ENCODE measurements at places on chromosomes 13 and 19.

- no peak for DNase-seq
Observed at GRCh38 chr19:55611983-55612645, 6.7 kb downstream of the ZNF865 start.

DNA sequence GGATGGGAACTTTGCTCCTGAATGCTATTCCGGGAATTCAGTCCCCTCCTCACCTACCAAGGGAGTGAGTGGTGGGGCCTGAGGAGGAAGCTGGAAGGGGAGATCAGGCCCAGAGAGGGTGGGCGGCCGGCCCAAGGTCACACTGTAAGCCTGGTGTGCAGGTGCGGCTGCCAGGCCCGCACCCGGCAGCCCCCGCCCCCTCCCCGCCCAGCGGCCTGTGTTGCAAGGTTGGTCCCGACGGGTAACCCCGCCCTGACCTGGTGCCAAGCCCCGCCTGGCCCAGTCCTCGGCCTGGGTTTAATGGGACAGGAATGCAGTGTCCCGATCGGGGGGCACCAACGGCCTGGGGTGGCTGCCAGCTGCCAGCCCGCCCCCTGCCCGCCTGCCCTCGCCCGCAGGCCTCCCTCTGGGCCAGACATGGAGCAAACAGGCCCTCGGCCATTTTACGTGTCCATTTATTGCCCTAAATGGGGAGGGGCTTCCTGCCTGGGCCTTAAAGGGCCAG, 5.5 kb downstream of the ZBTB7A start:
- DNase-seq, result peak; percentile 78

- no peak for DNase-seq
Observed at GRCh38 chr19:40619333-40620160, 18.4 kb downstream of the LTBP4 start.

DNA sequence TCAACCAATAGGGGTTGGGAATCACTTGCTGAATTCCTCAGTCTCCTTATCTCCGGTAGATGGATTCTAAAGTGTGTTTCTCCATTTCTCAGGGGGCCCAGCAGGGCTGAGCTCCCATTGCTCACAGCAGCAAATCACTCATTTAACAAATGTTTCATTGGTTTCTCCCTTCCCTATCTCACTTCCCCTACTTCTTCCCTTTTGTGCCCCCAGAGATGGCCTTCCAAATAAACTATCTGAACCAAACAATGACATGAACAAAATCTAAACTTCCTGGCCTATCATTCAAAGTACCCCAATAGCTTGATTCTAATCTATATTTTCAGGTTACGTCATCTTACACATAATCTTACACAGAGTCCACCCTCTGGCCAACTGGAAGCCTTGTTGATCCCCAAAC, 60.4 kb downstream of the DLEU7 start:
- no peak for DNase-seq

- peak; percentile 90 for DNase-seq
Observed at GRCh38 chr19:33771384-33772101, 25.1 kb upstream of the KCTD15 start.

- DNase-seq, result peak; percentile 4
Observed at GRCh38 chr13:74550039-74550438, 415.8 kb upstream of the KLF12 start.

GRCh38 chr19:2468596-2468995, 7.3 kb upstream of the GADD45B start:
- no peak for DNase-seq

DNA sequence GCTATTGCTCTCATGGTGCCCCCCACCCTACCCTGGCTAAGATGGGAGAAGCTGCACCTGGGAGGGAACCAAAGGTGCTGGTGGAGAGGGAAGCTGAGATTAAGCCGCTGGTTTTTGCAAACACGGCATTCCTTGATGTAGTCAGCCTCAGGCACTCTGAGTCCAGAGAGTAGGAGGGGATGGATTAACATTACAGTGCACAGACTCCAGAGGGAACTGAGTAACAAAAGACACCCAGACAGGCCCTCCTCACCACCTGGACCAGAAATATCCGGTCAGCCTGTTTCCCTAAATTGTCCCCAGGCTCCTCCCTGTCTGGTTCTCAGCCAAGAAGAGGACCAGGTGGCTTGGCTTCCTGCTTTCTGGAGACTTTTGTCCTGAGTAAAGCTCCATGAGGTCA, 28.9 kb upstream of the PABPC3 start:
- DNase-seq, result no peak

DNA sequence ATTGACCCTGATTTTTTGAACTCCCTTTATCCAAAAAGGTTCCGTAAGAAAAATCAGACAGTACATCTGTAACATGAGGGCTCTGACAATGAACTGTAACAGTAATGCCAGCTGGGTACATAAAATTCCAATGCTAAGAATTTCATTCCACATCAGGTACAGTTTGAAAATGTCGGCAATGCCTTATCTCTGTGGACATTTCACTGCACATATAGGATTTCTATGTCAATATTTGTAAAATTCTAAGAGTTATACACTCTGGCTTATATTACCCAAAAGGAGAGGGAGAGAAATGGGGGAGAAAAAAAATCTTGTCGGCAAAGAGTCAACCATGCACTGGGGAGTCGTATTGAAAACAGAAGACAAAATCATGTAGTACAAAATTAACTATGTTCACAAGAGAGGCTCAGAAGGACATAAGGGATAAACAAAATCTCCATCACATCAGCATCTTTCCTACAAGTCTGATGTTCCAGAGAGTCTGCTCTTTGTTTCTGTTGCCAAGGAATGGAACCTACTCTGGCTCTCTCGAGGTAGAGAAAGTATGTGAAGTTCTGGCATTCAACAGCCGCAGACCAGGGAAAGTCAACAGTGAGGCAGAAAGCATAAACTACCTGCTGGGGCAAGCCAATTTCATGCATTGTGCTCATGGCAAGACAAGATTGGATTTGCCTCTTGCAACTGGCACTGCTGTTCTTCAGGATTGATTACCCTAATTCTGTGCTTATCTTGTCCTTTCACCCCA, 72.4 kb downstream of the STARD13 start:
- no peak for DNase-seq

DNA sequence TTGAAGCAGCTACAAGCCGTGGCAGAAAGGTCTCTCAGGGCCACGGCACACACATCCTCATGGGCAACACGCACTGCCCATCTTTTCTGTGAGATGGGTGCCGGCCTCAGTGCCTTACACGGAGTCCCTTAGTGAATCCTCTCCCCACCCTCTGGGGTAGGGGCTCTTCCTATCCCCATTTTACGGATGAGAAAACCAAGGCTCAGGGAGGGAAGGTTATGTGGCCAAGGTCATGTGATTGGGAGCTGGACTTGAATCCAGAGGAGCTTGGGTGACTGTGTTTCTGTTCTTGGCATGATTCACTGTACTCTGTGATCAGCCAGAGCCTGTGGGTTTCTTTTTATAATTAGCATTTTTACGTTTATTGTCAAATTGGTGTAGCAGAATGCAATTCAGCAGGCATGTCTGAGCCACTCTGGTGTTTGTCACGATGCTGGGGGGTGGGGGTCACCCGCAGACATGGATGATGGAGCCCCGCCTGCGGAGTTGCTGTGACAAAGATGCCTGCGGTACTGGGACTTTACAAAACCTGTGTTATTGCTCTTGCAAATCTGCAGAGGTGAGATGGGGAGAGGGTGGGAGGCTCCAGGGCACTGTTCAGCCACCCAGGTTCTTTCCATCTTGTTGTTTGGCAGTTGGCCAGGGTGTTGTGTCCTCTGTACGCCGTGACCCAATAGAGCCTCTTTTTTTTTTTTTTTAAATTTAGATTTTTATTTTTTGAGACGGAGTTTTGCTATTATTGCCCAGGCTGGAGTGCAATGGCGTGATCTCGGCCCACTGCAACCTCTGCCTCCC, 4.5 kb downstream of the SCN1B start:
- DNase-seq, result no peak

DNA sequence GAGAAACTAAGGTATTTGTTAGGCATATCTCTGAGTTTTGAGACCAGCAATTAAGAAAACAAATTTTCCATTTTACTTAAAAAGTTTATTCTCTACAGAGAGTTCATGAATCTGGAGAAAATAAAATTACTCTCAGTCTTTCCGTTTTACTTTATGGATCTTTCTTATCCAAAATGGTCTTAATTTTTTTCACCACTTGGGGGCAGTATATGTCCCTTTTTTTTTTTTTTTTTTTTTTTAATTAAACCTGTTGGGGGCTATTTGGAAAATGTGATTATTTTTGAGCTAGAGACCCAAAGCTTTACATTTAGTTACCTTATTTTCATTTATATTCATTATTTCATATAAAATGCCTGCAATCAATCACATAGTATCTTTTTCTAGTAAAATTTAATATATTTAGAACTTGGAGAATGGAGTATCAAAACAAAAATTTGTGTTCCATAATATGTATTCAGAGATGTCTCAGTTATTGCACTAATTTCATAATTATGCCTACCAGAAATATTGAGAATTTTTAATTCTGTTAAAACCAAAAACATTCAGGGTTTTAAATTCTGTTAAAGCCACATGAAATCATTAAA, 27.1 kb downstream of the PIBF1 start:
- DNase-seq, result peak; percentile 19

DNA sequence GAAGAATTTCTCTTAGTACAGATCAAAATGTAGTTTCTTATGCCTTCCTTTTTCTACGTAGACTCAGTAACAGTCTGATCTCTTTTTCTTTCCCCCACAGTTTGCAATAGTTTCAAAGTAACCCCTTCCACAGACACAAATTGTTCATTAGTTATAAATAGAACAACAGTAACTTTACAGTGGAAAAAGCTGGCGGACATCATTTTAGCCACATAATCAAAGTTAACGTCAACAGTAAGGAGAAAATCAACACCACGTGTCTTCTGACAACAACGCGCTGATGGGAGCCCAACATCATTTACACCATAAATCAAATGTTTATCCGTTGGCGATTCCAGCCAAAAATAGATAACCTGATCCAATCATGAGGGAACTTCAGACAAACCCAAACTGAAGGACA, 76.8 kb downstream of the ANKRD10 start:
- no peak for DNase-seq

GRCh38 chr13:91355826-91356710, 8.6 kb downstream of the MIR17HG start:
- no peak for DNase-seq

- DNase-seq, result peak; percentile 44
Observed at GRCh38 chr19:54137699-54138488, at the start of gene CNOT3. Gene CNOT3 (plus strand): TSS chr19:54137762. CDS start chr19:54142979, 5,217 bp downstream.

GRCh38 chr19:15926484-15926883, 7.8 kb downstream of the CYP4F11 start:
- no peak for DNase-seq

- DNase-seq, result peak; percentile 23
Observed at GRCh38 chr19:52941941-52942385, 18.7 kb upstream of the ZNF888 start.

DNA sequence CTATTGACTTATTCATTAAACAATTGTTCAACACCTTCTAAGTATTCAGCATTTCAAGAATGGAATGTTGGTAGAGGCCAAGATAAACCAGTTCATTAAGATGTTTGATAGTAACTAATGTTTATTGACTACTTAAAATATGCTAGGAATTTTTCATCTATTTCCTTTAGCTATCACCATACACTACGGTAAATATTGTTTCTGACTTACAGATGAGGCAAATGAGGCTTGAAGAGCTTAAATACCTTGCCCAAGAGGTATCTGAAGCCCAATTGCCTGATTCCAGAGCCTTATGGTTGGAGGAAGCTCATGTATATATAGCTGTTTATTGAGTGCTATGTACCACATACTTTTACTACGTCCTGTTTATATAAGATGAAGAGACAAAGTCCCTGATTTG, 286.2 kb downstream of the NDFIP2 start:
- peak; percentile 9 for DNase-seq

- peak; percentile 24 for DNase-seq
Observed at GRCh38 chr19:46977548-46977947, 42.1 kb upstream of the NPAS1 start.

- DNase-seq, result no peak
Observed at GRCh38 chr13:97848886-97849285, 104.6 kb upstream of the IPO5 start.

- DNase-seq, result no peak
Observed at GRCh38 chr19:53541971-53542370, 4.0 kb downstream of the ZNF331 start.

GRCh38 chr13:99009987-99010551, 32.2 kb upstream of the DOCK9 start:
- DNase-seq, result no peak

DNA sequence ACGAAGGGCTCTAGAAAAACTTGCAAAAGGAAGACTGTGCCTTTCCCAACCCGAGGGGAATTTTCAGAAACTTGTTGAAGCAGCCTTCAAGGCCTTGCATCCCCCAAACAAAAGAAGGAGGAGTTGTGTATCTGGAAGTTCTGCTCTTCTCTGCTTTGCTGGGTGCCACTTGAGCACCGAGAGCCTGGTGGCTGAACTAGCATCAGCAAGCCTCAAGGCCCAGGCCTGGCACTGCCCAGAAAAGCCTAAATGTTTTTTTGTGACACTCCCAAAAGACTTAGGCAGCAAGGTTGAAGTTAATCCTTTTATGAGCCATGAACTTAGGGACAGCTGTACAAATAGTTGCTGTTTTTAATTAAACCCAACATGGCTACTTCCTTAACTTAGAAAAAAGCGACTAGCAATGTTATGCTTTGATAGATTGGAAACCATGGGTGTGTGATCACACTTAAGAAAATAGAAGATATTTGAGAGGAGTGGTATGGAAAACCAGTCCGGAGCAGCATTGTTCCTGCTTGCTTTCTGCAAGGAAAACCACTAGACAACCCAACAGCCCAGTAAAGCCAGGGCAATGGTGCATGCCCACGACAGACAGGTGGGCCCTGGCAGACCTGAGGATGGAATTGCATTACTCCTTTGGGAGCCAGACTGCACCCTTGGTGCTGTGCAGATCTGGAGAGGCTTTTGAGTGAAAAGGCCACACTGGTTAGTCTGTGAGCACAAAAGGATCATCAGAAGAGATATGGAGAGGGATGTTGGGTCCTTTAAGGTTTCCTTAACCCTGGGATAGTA, 788 bp upstream of the DLEU7 start:
- no peak for DNase-seq

DNA sequence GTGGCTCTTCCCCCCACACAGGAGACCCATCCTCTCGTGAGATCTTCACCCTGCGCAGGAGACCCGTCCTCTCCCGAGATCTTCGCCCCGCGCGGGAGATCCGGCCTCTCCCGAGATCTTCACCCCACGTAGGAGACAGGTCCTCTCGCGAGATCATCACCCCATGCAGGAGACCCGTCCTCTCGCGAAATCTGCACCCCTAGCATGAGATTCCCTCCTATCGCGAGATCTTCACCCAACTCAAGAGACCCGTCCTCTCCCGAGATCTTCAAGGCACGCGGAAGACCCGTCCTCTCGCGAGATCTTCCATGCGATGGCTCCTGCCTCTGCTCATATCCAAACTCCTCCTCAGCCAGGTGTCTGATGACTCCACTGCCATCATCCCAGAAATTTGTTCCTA, 24.3 kb downstream of the LAIR2 start:
- DNase-seq, result no peak

DNA sequence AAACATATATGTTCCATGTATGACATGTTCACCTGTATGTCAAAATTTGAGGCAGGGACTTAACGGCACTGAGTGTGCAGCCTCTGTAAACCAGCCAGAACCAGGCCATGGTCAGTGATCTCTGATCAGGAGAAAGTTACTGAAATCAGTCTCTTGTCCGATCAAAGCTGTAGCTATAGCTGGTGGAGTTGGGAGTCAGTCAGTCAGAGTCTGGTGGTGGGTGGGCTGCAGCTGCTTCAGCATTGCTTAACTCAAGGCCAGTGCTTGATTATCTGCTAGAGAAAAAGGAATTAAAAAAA, 78.3 kb downstream of the ANKRD10 start:
- DNase-seq, result no peak
